ENCODE measurements at places on chromosomes 12 and 14.

DNA sequence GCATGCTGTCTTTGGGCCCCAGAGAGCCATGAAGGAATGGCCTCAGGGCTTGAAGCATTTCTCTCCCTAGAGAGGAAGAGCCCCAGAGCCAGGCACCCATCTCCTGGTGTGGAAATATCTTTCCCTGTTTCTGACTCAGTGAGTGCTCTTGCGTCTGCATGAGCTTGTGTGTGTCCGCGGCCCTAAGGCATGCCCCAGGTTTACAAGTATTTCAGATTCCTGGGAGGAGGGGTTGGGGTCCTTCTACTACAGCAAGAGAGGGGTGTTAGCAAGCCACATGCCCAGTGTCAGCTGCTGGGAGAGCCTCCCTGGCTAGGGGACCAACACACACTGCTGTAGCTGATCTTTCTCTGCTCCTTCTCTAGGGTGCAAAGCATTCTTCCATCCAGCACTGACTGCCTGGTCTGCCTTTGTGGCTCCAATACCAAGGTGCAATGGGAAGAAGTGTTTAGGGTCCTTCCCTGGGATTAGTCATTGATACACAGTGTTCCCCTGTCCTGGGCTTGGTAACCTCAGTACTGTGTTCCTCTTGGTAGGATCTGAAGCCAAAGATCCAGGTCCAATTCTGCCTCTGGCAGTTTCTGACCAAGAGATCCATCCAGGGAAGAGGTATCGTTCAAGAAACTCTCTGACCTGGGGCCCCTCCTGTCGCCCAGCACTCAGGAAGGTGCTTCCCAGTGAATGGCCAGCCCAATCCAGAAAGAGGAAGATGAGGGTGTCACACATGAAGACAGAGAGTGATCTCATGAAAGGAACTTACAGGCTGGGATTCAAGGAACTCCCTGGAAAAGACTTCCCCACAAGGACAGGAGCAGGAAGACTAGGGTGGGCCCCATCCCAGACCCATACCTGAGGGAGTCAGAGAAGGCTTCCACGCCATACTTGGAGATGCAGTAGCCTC lies 3.1 kb downstream of the RDH16 start:
- no peak for DNase-seq

GRCh38 chr12:102107970-102108369 lies 11.9 kb downstream of the NUP37 start:
- no peak for DNase-seq

DNA sequence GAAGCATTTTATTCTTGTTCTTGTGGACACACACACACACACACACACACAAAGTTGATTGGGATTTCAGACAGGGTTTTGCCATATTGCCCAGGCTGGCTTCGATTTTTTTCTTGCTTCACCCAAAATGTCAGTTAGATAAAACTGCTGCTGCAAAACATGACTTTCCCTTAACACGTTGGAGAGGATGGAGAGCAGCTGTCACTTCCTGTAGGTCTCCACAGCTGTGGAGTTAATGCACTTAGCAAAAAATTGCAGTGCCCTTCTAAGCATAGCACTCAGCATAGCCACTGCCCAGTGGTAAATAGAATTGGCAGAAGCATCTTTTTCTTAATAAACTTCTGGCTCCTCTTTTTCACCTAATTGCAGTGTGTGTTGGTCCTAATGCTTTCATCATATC lies 54.5 kb downstream of the PDZRN4 start:
- DNase-seq, result no peak

- DNase-seq, result no peak
Observed at GRCh38 chr12:8145754-8146441, 10.9 kb upstream of the ZNF705A start.

DNA sequence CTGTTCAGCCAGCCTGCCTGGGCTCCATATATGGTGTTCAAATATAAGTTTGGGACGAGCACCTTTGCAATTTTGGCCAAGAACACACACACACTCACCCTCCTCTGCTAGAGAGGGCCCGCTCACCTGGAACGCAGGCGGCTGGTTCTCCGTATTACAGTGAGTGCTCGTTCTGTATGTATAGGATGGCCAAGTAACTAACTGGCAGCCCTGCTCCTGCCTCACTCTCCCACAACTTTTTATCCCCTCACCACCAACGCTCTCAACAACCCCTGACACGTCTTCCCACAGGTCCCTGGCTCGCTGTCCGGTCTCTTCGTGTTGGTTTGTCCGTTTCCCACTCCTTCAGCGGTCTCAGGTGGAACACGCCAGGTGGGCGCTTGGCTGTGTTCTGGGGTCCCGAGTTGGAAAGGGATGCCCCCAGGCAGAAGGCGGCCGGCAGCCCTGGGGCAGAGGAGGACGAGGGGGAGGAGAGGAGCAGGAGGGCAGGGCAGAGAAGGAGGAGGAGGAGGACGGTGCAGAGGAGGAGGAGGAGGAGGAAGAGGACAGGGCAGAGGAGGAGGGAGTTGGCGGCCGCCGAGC lies 398 bp upstream of the MSRB3 start:
- DNase-seq, result no peak

All from NCI-H1105 (cell line).